ENCODE measurements at places on chromosomes 6 and 20. TPM values are rescaled to one million over a fixed set of nuclear protein-coding genes. Genes with fewer than 3 reads are reported as not detected.

MRPL18 gene
- polyA plus RNA-seq = 74.8 TPM

MARCKS gene
- polyA plus RNA-seq = 20.0 TPM

EPHA7 gene
- not detected for polyA plus RNA-seq

PACRG gene
- 1.5 TPM for polyA plus RNA-seq

SSTR4 gene
- 0.16 TPM for polyA plus RNA-seq

TNNC2 gene
- 2.6 TPM for polyA plus RNA-seq

WFDC13 gene
- polyA plus RNA-seq = 0.04 TPM

BANF2 gene
- not detected for polyA plus RNA-seq

SOBP gene
- polyA plus RNA-seq = 1.1 TPM

HDGFL1 gene
- polyA plus RNA-seq = not detected

CD93 gene
- 1.6 TPM for polyA plus RNA-seq

ZNF184 gene
- polyA plus RNA-seq = 1.8 TPM

CALHM4 gene
- polyA plus RNA-seq = not detected

AARS2 gene
- polyA plus RNA-seq = 14.4 TPM

DBNDD2 gene
- polyA plus RNA-seq = 98.6 TPM

CAGE1 gene
- not detected for polyA plus RNA-seq

TFB1M gene
- 16.5 TPM for polyA plus RNA-seq

RHAG gene
- polyA plus RNA-seq = not detected

RNF144B gene
- 3.6 TPM for polyA plus RNA-seq

SIRPB1 gene
- 0.22 TPM for polyA plus RNA-seq

GFOD1 gene
- 1.1 TPM for polyA plus RNA-seq

FOXS1 gene
- polyA plus RNA-seq = 1.0 TPM

CST9 gene
- not detected for polyA plus RNA-seq

SAMD5 gene
- 29.7 TPM for polyA plus RNA-seq

SCUBE3 gene
- polyA plus RNA-seq = 3.0 TPM

ADGRF5 gene
- polyA plus RNA-seq = 0.45 TPM

TCP11 gene
- not detected for polyA plus RNA-seq

CLPSL1 gene
- polyA plus RNA-seq = not detected

MUCL3 gene
- polyA plus RNA-seq = 0.06 TPM

PSORS1C1 gene
- 40.5 TPM for polyA plus RNA-seq

KCNB1 gene
- not detected for polyA plus RNA-seq

GPX6 gene
- not detected for polyA plus RNA-seq
